ENCODE measurements at places on chromosomes 2 and 18.
A peak's percentile ranks its signal among the peaks of the same experiment; 100 is the strongest.

DNA sequence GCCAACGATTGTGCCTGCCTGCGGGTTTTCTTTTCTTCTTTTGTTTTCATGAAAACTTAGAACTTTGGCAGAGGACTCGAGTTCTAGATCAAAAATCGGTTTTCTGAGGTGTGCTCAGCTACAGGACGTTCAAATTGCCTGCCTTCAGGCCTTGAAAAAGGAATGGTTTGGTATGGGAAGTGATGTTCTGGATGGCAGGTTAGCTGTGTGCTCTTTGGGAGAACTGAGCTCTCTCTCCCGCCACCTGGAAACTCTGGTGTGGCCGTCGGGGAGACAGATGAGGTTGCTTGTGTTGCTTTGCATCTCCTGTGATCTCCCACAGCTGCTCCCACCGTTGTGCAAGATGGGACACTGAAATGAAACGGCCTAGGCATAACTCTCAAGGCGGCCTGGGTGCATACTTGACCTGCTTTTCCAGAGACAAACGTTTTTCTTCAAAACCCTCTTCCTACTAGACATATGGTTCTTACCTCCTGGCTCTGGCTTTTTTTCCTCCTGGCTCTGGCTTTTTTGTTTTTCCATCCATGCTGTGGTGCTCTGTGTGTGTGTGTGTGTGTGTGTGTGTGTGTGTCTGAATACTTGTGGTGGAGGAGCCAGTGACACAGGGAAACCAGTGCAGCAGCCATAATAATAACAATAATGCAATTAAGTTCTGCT, 2.0 kb downstream of the FMNL2 start:
- ATAC-seq: no peak

GRCh38 chr18:3493501-3494244, 43.7 kb downstream of the TGIF1 start:
- no peak for ATAC-seq

GRCh38 chr2:135256531-135257260, 204.6 kb downstream of the RAB3GAP1 start:
- peak; percentile 85 for ATAC-seq

- ATAC-seq: no peak
These were observed 98.1 kb downstream of the SOS1 start for GRCh38 chr2:39022642-39023235.

Data from esophagus mucosa (tissue), 1 donor.